ENCODE measurements at places on chromosomes 2 and 18.

DNA sequence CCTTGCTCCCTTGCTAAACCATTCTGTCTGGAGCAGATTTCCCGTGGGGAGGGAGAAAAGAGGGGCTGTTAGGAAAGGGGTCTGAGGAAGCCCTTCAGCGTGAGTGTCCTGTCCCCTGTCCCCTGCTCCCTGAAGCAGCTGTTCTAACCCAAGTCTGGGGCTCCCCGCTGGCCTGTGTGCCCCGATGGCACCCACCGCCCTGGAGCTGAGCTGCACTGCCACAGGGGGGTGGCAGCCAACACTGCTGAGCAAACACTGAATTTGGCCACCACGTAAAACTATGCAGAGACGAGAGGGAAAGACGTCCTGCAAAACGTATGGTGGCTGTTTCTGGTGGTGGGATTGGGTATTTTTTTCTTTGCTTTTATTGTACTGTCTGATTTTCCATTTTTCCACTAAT is 17.9 kb downstream of the KCNG2 start:
- no peak for DNase-seq

- no peak for DNase-seq
Observed at GRCh38 chr2:142997231-142997630, 119.8 kb downstream of the KYNU start.

GRCh38 chr2:113795405-113795920 is 39.0 kb upstream of the SLC35F5 start:
- DNase-seq, result no peak

GRCh38 chr2:2859164-2859563 is 518.5 kb downstream of the EIPR1 start:
- DNase-seq, result no peak

DNA sequence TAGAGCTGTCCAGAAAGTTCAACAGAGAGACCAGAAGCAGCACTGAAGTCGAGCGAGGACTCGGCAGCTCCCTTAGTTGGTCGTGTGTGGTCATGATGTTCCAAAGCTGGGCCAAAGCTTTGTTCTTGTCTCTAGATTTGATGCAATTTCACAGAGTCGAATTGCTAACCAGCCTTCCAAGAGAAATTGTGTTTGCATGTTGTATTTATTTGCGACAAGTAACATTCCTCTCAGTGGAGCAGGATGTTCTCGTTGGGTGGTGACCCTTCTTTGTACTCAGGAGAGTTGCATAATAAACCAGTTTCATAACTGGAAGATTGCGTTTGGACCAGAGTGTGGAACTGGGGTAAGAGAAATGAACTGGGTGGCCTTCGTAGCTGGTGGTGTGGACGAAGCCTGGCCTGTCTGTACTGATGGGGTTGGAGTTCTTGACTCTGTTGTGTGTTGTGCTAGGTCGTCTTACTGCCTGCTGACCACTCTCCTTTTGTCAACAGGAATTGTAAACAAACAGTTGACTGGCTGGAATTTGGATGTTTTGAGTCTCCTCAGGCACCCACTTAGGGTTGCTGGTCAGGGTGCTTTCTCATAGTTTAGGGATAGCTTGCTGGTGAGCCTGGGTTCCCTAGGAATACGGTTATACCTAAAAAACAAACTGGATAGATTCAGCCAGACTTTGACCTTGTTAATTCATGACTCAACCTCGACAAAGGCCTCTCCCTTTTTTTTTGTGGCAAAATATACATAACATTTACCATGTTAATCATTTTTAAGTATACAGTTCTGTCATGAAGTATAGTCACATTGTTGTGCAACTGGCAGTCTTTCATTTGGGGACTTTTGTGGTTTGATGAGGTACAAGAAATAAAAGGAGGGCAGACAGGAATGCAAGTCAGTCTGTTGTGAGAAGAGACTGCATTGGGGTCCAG is 28.9 kb upstream of the TOGARAM2 start:
- DNase-seq, result no peak

DNA sequence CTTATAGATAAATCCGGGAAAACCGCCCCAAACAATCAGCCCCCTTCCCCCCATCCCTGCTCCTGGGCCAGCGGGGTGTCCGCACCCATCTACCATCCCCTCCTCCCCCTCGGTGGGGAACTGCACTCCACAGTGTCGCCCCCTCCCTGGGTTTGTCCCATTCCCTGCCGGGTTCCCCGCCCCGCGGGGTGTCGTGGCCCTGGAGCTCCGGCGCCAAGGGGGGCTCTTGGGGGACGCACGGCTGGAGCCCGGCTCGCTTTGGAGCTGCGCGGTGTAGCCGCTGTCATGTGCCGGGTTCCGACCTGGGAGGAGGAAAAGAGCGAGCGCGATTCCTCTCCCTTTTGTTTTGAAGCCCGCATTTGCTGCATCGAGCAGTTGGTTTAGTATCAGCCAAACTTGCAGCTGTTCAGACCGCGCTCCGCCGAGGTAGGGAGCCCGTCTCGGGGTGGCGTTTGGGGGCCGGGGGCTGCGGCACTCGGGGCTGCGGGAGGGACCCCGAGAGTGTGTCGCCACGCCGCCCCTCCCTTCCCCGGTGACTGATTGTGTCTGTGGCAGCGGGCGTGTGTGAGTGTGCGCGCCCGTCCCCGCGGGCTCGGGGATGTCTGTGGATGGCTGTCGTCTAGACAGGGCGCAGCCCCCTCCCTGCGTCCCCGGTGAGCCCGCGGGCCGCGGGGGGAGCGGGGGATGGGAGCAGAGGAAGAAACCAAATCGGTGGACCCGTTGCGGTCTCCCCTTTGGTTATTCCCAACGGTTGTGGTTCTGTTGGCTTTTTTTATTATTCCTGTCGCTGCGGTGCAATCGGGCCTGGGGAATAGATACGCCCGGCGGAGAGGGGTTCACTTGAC is 797 bp downstream of the CTIF start:
- peak; percentile 88 for DNase-seq
